ENCODE measurements at places on chromosomes 4 and X.

- ATAC-seq = peak; percentile 75
Observed at GRCh38 chrX:45322820-45323219, 122.1 kb upstream of the DIPK2B start.

DNA sequence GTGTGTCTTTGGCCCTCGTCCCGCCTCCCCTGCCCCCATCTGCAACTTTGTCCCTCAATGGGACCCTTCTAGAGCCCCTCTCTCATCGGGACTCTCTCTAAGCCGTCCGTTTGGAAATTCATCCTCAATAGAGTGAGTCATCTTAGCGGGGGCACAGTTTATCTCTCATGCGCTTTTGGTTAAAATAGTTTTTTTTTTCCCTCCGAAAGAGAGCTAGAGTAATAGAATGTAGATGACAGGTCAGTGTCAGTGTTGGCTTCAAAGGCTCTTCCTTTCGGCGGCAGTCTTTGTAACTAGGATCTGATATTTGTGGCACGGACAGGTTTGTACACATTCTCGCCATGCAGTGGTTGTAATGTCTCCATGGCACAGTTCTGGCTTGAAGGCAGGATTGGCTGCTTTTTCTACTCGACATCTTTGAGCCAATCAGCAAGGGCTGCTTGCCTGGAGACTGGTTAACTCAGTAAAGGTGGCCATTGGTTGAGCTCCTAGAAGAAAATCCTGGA, 989 bp downstream of the N4BP2 start:
- peak; percentile 89 for ATAC-seq

DNA sequence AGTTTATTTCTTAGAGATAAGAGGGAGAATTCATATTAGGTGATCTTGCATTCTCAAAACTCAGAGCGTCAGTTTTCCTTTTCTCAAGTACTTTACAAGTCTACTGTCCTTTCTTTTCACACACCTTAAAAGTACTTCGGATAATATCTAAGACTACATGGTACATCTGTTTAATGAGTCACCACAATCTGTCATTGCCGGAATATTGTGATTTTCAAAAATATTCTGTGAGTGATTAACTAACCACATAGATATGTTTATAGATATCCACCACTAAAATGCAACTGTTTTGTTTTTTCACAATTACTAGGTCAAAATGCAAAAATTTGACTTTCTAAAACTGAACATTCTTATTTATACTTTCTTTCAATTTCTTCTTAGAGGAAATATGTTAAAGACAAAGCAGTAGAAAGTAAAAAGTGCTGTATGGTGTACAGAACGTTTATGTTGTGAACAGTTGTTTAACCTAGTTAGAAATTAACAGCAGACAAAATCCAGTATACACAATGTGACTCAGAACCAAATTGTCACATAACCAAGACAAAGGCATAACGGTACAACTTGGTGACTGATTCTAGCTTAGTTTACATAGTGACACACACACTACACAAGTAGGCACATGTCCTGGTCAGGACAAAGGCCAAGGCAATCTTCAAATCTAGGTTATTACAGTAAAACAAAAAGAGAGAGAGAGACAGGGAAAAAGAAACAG, 482.9 kb downstream of the NAF1 start:
- ATAC-seq = peak; percentile 66

DNA sequence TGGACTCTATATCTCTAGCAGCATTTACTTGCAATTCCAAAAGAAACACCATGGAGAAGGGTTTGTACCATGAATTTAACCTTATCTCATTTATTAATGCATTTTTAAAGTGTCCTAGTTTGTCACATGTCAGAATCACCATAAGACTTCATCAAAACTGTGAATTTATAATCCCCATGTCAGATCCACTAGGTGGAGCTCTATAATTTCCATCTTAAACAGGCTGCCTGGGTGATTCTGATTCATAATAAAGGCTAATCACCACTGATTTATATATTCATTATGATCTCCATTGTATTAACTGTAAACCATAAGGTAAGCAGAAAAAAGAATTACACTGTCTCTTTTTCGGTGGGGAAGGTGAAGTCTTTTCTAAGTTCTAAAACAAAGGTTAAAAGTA, 4.0 kb downstream of the TCEAL2 start:
- no peak for ATAC-seq

GRCh38 chr4:174764105-174764729, 64.8 kb downstream of the GLRA3 start:
- peak; percentile 85 for ATAC-seq

- no peak for ATAC-seq
Observed at GRCh38 chrX:16804923-16805464, 18.7 kb downstream of the TXLNG start.

DNA sequence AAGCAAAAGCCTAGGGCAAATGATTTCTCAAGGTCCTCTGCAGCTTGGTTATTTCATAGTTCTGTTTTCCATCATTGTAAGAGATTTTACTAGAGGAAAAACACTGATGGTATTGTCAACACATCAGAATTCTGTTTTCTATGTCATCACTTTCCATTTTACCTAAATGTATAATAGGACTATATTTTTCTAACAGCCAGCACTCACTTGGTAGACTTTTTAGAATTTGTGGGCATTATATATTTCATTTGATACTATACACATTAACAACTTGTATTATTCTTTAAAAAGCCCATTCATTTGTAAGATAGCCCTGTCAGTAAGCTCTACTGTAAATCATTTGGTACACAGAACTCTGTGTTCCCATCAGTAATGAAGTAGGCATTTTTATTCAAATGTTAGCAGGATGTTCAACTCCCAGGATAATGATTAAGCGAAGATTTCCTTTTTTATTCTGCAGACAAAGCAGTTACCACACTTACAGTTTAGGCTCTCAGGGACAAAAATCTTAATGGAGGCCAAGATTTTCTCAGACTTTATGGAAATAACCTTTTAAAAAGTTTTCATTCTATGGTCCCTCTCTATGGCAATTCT, 143.6 kb upstream of the TEX13C start:
- no peak for ATAC-seq

- ATAC-seq = no peak
Observed at GRCh38 chr4:168960716-168961115, 49.3 kb downstream of the CBR4 start.

DNA sequence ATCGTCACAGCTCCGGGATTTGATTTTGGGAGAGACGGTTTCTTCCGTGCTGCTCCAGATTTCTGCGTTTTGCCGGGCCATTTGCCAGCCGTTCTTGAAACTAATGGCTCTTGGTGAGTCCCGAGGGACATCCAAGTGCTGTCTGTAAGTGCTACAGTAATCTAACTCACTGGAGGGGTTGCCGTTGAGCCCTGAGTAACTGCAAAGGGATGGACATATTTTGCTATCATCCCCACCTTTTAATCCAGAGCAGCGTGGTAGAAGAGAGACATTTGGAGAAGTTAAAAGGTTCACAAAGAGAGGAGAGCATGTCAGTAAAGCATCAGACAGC, 88.9 kb upstream of the PDLIM3 start:
- ATAC-seq = no peak

GRCh38 chrX:144275843-144276242, 392.0 kb downstream of the UBE2NL start:
- no peak for ATAC-seq

DNA sequence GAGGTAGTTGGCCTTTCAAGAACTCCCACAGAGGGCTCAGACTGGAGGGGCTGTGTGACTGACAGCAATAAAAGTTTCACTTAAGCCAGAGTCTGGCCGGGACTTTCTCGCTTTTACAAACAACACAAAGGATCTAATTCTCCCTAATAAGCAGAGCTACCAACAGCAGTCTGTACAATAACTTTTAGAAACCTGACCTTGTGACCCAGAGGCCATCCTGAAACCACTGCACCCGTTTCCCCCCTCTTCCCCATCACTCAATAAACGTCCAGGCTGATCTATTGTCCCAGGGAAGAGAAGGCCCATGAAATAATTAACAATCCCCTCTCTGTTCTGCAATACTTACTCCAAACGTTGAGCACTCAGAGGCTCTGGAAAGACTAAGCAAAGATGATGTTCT, 442.4 kb downstream of the ZIC3 start:
- no peak for ATAC-seq

- no peak for ATAC-seq
Observed at GRCh38 chr4:149102765-149103164, 660.6 kb upstream of the NR3C2 start.

- peak; percentile 72 for ATAC-seq
Observed at GRCh38 chrX:46770000-46770816, 11.3 kb upstream of the SLC9A7 start.

DNA sequence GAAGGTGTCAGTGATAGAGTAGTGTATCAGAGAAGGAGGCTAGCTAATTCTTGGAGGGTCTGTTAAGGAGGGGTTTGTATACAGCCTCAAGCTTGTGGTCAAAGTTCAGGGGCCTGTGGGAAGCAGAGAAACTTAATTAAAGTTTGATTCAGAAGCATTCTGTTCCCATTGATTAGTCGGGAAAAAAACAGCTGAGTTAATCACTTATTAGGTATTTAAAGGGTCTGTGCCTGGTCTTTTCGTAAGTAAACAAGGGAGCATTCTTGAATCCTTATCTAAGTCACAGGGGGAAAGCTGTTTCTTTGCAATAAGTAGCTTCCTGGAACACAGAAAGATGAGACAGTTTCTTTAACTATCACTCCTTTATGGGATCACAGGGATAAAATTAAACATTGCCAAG, 492.1 kb downstream of the PCDH10 start:
- no peak for ATAC-seq
